Adipose tissue (tissue), 3 donors: ENCODE measurements at places on chromosomes 6 and 20. TPM values are rescaled to one million over a fixed set of nuclear protein-coding genes. Genes with fewer than 3 reads are reported as not detected.

Gene IDH3B
- polyA plus RNA-seq: 59.1 TPM

Gene TMEM14A
- 24.1 TPM for polyA plus RNA-seq

Gene LRP11
- 11.6 TPM for polyA plus RNA-seq

Gene MAS1
- not detected for polyA plus RNA-seq

Gene PERP
- 12.4 TPM for polyA plus RNA-seq

Gene GLP1R
- 0.04 TPM for polyA plus RNA-seq

Gene FAM162B
- polyA plus RNA-seq: 9.0 TPM

Gene SPEF1
- 0.09 TPM for polyA plus RNA-seq

Gene TP53TG5
- polyA plus RNA-seq: not detected

Gene MRPS10
- 22.9 TPM for polyA plus RNA-seq
